Stimulated activated CD8-positive, alpha-beta memory T cell treated with anti-CD3 and anti-CD28 coated beads, Interleukin-4, amount 100 ng/mL, for 1 hour (primary cell): ENCODE measurements at places on chromosomes 11 and 22.

DNA sequence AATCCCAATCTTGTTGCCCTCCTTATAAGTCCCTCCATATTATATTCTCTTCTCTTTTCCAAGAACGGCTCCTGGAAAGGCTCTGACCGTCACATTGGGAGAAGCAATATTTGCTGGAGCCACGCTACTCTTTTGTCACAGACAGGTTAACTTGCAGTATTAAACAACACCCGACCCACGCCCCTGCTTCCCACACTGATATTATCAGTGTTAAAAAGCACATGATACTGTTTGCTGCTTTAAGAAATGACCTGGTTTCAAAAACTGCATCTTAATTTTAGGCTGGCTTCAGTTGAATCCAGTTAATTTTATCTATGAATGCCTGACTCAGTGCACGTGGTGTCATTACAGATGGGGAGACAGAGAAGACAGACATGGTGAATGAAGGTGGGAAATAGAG, 3.1 kb downstream of the FLI1 start:
- no peak for DNase-seq

- no peak for DNase-seq
Measured at GRCh38 chr11:113296447-113297205, 17.8 kb upstream of the TTC12 start.

- no peak for DNase-seq
Measured at GRCh38 chr11:2105511-2105910, 33.7 kb downstream of the IGF2 start.

DNA sequence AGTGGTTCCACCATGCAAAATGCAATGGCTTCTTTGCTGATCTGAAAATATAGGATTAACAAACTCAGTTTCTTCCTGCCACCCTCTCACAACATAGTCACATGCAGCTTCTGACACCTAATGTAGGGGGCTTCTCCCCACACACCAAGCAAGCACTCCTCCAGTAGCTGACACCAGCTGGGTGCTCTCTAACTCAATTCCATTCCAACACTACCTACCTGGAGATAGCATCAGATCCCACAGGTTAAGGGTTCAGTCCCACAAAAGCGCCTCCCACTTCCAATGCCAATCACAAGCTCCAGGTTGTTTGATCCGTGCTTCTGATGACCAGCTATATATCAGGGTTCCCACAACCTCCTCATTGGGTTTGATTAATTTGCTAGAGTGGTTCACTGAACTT, 31.8 kb upstream of the NNMT start:
- DNase-seq = no peak

DNA sequence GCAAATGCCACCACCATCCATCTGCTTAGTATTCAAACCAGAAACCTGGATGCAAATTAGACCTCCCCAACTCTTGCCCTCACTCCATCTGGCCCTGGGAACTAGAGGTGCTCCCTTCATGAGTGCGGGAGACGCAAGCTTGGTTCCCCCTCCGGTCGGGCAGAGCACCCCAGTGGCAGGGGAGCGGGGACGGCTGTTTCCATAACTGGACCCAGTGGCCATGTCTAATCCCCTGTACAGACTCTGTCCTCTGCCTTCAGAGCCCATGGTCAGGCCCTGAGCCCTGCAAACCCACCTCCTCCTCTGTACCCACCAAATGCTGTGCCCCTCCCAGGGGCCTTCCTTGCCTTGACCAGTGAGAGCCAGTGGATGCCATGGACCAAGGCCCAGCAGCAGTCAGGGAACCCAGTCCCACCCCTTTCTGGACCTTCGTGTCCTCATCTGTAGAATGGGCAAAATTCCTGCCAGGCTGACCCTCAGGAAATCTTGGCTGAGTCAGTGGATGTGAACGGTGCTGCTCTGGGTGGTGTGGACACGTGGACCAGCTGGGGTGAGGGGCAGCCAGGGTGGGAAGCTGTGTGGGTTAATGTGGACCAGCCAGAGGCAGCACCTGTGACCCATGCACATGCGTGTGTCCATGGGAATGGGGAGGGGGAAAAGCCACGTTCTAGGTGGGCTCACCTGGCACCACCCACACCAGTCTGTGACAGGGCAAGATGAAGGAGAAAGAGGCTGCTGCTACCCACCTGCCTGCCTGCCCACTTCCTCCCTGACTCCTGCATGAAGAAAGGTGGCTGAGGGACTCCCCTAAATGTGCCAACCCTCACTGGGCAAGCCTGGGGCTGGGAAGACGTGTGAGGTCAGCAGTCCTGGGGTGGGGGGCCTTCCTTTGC, 72.8 kb downstream of the LRRC32 start:
- no peak for DNase-seq

GRCh38 chr11:47175746-47176327, 842 bp downstream of the ARFGAP2 start:
- DNase-seq = no peak

DNA sequence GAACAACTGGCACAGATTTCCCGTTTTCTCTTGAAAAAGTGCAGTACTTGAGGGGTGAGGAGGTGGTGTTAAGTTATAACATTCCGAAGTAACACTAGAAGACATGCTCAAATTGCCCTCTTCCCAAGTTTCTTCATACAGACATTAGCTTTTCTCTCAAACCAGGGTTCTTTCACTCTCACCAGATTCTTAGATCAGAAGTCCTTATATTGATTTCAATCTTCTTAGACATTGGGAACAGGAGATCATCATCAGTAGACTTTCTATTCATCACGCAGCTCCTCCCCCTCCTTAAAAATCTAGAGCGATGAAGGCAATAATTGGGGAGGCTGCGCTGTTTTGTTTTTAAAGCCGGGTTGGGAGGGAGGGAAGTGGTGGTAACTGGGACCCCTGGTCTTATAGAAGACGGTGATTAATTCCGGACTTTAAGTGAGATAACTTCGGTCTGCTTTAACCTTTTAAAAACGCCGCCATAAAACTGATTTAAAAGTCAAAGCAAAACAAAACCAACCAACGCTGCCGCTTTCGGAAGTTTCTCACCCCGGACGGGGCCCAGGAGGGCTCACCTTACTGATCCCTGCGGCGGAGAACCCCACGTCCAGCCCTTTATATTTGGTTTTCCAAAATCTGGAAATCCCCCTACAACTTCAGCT, 665 bp downstream of the USP28 start:
- no peak for DNase-seq

DNA sequence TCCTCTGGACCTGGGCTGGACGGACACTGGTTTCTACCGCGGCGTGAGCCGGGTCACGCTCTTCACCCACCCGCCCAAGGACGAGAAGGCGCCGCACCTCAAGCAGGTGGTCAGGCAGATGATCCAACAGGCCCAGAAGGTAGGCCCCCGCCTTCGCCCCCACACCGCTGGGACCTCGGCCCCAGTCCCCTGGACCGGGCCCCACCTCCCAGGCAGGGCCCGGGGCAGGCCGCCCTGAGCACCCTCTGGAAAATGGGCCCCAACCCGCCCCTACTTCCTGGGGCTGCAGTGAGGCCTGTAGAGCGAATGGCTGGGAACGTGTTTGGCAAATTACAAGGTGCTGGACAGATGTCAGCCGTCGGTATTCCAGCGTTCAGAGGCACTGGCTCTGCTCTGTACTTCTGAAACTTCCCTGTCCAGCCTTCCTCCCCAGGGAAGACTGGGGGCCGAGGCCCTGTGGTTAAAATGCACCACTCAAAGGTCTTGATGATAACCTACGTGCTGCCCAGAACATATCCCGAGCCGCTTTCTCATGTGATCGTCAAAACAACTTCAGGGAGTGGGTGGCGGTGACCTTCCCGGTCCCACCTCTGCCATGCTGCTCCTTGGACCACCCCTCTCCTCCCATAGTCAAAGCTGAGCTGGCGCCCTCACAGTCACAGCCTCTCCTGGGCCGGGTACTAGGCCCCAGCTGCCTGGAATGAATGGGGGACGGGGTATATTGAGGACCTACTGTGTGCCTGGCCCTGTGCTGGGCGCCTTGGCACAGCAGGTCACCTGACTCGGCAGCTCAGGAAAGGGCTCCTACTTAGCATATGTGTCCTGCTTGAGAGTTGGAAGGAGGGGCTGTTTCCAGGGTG, 869 bp downstream of the FAM83F start:
- DNase-seq = no peak

- no peak for DNase-seq
Measured at GRCh38 chr11:132504501-132505041, 1027.7 kb downstream of the OPCML start.

DNA sequence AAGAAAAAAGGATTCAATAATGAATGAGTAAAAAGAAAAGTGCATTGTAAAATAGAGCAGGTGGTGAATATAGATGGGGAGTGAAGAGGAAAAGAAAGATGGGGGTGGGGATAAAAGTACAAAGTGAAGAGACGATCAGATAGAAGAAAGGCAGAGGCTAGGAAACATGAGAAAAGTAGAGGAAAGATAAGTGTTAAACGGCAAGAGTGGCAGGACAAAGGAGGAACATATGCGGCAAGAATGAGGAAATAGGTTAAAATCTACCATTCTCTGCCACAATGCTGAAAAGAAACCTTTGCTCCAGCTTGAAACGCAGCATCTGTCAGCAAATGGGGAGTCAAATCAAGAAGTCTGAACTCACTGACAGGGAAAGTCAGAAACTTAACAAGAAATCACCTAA, 6.8 kb downstream of the FUT4 start:
- DNase-seq = no peak

GRCh38 chr22:27751277-27752070, 50.1 kb downstream of the MN1 start:
- no peak for DNase-seq

GRCh38 chr11:109043315-109043714, 378.4 kb downstream of the DDX10 start:
- DNase-seq = no peak

DNA sequence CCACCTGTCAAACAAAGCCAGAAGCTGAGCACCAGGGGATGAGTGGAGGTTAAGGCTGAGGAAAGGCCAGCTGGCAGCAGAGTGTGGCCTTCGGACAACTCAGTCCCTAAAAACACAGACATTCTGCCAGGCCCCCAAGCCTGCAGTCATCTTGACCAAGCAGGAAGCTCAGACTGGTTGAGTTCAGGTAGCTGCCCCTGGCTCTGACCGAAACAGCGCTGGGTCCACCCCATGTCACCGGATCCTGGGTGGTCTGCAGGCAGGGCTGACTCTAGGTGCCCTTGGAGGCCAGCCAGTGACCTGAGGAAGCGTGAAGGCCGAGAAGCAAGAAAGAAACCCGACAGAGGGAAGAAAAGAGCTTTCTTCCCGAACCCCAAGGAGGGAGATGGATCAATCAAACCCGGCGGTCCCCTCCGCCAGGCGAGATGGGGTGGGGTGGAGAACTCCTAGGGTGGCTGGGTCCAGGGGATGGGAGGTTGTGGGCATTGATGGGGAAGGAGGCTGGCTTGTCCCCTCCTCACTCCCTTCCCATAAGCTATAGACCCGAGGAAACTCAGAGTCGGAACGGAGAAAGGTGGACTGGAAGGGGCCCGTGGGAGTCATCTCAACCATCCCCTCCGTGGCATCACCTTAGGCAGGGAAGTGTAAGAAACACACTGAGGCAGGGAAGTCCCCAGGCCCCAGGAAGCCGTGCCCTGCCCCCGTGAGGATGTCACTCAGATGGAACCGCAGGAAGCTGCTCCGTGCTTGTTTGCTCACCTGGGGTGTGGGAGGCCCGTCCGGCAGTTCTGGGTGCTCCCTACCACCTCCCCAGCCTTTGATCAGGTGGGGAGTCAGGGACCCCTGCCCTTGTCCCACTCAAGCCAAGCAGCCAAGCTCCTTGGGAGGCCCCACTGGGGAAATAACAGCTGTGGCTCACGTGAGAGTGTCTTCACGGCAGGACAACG, 11.7 kb downstream of the CXCR5 start:
- DNase-seq = no peak

DNA sequence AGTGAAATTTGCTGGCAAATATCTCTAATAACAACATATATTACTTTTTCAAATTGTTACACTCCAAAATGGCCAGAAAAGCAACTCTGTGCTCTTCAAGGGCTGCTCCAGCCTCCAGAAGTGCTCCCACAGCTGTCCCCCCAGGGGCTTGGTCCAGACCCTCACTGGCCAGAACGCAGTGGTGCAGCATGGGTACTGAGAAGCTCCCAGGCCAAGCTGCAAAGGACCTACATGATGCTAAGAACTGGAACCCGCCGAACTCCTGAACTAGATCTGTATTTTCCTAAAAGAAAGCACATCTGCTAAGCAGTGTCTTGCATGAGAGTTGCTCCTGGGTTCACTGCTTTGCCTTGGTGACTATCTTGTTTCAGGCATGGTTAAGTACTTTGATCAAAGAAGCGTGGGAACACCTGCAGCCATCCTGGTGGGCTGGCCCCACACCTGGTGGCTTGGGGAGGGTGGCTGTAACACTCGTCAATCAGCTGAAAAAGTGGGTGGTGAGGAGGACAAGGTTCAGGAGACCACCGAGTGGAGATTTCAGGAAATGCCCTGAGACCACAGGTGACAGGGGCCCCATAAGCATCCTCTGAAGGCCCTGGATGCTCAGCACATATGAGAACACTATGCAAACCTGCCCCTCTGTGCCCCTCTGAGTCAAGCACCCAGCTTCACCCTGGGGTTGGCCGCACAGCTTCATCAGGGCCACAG, 72.7 kb upstream of the PITPNB start:
- DNase-seq = no peak

DNA sequence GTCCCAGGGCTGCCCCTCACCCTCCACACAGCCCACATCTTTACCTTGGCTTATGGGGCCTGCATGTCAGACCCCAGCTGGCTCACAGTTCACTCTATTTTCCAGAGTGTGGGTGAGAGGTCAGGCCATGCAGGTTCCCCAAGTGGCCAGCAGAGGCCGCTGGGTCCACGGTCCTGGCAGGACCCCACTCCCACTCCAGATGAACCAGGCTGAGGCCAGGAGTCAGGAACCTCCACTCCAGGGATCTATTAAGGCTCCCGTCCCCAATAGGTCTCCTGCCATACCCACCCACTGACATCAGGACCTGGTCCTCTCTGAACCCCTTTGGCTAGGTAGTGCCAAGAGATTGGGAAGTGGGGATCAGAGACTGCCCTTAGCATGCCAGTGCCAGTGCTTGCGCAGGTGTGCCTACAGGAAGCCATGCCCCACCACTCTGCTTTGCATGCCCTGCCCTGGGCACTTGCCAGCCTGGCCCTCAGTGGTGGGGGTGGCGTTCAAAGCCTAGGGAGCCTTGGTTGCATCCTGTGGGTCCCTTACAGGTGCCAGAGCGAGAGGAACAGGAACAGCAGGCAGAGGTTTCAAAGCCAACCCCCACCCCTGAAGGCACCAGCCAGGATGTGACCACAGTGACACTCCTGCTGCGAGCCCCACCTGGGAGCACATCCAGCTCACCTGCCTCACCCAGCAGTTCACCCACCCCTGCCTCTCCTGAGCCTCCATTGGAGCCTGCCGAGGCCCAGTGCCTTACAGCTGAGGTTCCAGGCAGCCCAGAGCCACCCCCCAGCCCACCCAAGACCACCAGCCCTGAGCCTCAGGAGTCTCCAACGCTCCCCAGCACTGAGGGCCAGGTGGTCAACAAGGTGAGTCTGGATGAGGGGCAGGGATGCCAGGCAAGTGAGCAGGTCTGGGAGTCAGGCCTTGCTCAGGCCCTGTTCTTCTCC, 8.3 kb downstream of the SMTN start:
- DNase-seq = no peak
